Stimulated activated CD8-positive, alpha-beta memory T cell treated with anti-CD3 and anti-CD28 coated beads, Interleukin-15, amount 100 ng/mL, for 4 hours (primary cell): ENCODE measurements at places on chromosomes 13 and 19.

GRCh38 chr13:86383561-86383960, 584.3 kb upstream of the SLITRK6 start:
- no peak for DNase-seq

DNA sequence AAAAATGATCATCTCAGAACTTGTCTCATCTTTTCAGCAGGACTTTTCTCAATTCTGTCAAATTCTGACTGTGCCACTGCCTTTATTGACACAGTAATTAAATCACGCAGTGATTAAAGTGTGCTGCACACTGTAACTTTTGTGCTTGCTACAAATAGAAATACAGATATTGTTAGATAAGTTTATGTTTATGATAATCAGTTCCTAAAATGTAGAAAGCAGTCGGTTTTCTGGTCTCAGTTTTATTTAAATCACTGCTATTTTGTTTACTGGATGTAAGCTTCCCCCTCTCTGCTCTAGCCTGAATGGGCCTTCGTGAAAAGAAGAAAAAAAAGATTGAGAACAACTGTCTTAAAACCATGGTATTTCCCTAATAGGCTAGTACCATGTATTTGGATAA, 258.8 kb upstream of the STARD13 start:
- no peak for DNase-seq

- DNase-seq, result no peak
Observed at GRCh38 chr13:77213644-77214043, 113.2 kb downstream of the MYCBP2 start.

GRCh38 chr13:43110036-43110435, 86.7 kb downstream of the DNAJC15 start:
- no peak for DNase-seq

GRCh38 chr13:59790626-59791025, 373.1 kb downstream of the DIAPH3 start:
- no peak for DNase-seq

- DNase-seq, result no peak
Observed at GRCh38 chr13:110557610-110558305, 3.8 kb downstream of the RAB20 start.

GRCh38 chr19:3184847-3185460, 776 bp upstream of the NCLN start:
- DNase-seq, result no peak

DNA sequence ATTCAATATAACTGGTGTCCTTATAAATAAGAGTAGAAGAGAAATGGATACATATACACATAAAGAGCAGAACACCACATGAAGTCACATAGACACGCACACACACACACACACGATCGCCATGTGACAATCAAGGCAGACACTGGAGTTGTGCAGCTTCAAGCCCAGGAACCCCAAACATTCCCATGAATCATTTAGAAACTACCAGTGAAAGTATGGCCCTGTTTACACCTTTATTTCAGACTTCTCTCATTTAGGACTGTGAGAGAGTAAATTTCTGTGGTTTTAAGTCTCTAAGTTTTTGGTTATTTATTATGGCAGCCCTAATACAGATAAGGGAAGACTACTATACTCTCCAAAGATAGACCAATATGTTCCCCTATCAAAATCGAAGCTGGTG, 20.4 kb upstream of the TNFSF13B start:
- DNase-seq, result no peak

DNA sequence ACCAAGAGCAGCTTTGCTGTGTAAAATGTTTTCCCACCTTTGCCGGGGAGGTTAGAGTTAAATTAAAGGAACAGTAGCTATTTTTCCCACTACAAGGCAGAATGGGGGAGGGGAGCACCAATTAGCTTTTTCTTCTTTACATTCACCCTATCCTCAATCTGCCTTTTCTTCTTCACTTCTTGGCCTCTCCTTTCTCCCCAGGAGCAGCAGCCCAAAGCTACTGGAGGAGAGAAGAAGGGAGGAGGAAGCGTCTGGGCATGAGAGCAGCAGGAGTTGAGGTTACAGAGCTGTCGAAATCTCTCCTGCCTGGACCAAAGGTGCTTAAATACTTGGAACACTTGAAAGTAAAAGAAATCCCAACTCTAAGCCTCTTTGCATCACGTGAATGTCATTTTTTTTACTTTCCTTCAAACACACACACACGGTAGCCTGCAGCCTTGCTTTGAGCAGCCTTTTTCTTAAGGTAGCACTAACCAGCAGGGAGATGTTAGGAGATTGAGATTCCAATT, 39.0 kb upstream of the WASF3 start:
- no peak for DNase-seq

GRCh38 chr19:9566729-9567128, 17.6 kb downstream of the ZNF121 start:
- DNase-seq, result no peak

DNA sequence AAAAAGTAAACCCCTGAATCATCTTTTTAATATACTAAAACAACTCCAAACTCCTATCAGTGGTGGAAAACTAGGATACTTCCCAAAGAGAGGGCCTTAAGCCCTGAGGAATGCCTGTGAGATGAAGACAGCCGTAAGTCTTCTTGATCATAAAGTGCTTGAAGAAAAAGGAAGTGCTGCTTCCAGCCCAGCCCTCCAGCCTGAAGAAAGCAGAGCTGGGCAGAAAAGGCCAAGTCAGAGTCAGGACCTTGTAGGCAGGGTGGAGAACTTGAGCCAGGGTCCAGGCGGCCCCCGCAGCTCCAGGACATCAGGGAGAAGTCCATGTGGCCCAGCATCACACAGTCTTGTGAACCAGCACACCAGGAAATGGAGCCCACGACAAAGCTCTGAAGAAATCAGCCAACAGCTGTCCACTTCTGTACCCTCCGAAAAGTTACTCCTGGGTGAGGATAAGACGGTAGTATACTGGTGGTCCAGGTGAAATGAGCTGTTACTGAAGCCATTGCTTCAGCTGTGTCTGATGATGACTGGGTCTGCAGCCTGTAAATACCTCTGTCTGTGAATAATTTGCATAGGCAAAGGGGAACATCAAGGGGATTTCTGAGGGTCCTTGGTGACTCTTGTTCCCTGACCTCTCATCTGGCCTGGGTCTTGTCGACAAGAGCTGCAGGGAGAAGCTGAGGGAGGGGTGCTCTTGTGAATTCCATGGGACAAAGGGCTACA, 18.7 kb upstream of the CRYL1 start:
- no peak for DNase-seq
